Suppressor macrophage (primary cell): ENCODE measurements at places on chromosomes 7 and 10.

GRCh38 chr7:81652225-81652624, 117.6 kb downstream of the HGF start:
- DNase-seq = no peak

DNA sequence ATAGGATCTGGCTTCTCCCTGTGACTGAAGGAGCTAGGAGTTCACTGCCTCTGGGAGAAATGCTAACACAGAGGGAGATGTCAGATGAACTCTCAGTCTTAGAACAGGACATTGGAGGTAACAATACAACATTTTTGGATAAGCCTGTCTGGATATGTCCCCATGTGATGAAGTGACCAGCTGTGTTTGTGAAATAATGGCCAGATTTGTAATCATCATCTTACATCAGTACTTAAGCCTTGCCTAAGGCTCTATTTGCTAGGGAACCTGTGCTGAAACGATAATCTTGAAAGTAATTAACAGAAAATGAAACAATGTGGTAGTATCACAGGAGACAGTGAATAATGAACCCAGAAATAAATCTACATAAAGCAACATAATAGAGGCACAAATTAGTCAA, 56.2 kb downstream of the CRPPA start:
- no peak for DNase-seq

DNA sequence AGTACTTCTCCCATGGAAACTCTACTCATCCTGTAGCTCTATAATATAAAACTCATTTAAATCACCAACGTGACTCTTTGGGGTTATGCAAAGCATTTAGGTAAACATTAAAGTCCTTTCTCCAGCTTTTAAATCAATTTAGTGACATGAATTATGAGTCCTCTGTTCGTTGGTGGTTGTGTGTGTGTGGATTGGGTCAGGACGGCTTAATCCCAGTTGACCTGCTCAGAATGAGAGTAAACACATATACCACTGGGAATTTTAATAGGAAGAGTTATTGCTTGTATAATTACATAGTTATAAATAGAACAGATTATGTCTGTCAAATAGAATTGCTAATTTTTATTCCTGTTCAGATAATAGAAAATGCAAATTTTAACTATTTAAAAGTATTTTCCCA, 30.7 kb upstream of the ADCY1 start:
- DNase-seq = no peak

- no peak for DNase-seq
Observed at GRCh38 chr10:43315535-43316207, 48.8 kb upstream of the RASGEF1A start.

DNA sequence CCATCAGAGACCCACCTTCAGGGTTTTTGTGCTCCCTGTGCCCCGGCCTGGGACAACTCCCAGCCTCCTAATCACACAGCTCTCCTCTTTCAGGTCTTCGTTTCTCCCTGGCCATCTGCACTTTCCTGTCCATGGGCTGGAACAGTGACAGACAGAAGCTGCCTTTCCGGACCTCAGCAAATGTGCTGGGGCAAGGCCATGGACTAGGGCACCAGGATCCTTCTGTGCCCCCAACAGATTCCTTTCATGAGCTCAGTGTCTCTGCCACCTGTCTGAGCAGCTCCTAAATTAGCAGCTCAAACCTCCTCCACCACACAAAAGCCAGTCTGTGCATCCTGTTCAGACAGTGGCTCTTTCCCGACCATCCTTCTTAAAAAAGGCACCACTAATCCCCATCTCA, 41.9 kb upstream of the FRMD4A start:
- no peak for DNase-seq

DNA sequence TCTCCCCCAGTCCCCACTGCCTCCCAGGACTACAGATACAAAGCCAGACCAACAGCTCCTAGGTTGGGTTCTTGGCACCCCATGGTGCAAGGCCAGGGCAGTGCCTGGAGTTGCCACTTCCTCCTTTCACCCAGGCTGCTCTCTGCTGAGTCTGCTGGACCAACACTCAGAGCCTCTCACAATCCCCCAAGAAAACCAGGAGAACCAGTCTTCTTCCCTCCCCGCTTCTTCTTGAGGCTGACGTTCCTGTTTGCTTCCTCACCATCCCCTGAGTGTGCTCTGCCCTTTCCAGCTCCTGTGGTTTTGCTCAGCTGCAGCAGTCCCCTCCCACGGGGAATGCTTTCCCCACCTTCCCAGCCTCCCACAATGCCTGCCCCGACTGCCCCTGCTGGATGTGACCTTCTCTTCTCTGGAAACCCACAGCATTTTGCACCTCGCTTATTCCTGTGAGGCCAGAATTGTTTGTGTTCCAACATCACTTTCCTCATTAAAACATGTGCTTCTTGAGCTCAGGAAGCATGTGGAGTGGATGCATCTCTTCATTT, 89.9 kb downstream of the GOLGA7B start:
- DNase-seq = no peak

GRCh38 chr10:15627617-15628196, 92.0 kb downstream of the ITGA8 start:
- no peak for DNase-seq

- DNase-seq = no peak
Observed at GRCh38 chr10:15813415-15813814, 46.9 kb downstream of the MINDY3 start.

DNA sequence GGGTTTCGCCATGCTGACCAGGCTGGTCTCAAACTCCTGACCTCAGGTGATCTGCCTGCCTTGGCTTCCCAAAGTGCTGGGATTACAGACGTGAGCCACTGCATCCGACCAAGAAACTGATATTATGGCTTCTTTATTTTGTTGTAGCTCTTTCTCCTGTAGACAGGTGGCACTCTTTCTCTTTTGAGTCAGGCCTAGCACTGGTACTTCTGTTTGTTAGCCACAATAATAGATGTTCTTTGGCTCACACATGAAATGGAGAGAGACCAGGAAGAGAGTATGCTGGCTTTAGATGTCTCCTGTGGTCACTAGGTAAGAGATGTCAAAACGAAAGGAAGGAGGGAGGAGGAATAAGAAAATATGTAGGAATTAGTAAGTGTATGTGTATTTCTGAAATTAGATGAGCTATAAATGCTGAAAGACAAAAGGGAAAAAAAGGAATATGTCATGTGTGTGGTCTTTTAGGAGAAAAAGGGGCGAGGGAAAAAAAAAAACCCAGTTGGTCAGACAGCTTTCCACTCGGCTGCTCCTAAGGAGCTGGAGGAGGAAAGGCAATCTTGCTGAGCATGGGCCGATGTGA, 78.7 kb downstream of the CLEC2L start:
- DNase-seq = peak; percentile 67

DNA sequence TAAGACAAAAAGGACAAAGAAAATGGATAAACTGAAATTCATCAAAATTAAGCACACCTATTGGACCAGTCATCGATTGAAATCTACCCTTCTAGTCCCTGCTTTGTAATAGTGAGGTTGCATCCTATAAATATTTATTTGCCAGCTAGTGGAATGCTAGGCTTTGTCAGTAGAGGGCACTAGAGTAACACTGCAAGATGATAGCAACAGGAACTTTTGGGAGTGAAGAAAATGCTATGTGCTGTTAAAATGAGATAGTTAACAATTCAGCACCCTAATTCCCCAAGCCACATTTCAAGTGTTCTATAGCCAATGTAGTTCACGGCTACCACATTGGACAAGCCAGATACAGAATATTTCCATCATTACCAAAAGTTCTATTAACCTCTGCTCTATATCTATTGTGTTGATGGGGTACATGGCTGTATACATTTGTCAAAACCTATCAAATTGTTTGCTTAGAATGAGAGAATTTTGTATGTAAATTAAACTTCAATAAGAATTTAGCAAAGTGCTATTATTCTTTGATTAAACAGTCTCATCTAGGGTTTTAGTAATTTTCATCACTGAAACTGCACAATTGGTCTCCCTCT, 69.8 kb downstream of the LSMEM1 start:
- peak; percentile 69 for DNase-seq

GRCh38 chr10:102835007-102835482, 2.2 kb downstream of the CYP17A1 start:
- DNase-seq = peak; percentile 91

DNA sequence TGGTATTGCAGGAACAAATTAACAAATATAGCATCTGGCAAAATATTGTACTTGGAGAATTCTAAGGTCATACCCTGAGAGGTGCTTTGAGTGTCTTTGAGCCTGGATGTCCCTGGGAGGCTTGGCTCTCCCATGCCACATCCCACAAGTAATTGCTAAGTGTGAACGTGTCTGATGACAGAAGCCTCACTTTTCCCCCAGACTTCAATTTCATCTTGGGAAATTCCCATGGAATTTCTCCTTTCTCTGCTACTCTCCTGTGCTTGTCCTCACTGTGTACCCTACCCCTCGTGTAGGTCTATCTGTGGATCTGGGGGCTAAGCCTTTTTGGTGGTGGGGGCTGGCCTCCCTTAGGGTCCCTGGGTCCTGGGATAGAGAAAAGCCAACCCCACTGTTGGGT, 293.3 kb downstream of the TCF7L2 start:
- DNase-seq = no peak

DNA sequence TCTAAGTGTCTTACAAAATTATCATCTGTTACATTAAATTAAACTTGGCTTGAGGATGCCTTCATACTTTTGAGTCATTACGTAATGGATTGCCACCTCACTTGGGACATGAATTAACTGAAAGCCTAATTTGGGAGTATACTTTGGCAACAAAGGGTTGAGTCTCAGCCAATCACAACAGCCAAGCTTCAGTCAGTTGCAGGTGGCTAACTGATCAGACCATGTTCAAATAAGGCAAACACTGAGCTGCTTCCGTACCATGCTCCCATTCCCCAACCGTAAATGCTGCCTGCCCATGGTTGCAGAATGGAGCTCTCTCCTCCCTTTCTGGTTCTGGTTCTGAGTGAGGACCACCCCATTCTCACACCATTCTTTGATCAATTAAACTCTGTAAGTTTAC, 92.9 kb upstream of the STK17A start:
- DNase-seq = no peak

DNA sequence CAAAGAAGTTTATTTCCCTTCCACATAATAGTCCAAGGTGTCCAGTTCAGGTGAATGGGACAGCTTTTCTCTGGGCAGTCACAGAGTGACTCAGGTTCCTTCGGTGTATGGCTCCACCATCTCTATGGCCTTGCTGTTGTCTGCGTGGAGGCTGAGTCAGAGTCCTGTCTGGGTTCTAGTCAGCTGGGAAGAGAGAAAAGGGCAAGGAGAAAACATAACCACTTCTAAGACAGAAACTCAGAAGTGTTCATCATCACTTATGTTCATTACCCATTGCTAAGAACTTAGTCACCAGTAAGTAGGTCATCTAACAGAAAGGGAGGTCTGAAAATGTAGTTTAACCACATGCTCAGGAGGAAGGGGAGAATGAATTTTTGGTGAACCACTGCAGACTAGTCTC, 32.4 kb upstream of the CCDC7 start:
- DNase-seq = no peak

- DNase-seq = peak; percentile 40
Observed at GRCh38 chr10:30396293-30396692, 37.7 kb upstream of the MAP3K8 start.

- no peak for DNase-seq
Observed at GRCh38 chr10:19782430-19783089, 33.7 kb upstream of the PLXDC2 start.

DNA sequence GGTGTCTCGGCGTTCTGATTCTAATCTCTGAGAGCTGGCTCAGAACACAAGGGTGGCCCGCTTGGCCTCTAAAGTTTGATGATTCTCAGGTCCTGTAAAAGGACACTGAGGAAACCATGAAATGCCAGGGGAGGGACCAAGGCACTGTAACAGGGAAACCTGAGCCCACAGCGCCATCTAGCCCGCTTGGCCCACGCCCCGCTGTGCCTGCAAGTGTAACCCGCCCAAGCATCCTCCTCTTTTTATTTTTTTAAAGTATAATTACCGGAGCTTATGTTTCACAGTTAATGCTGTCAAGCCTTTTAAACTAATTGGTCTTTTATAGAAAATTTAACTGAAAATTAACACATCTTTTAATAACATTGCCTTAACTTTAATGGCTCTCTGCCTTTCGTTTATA, 734.7 kb downstream of the KCNMA1 start:
- DNase-seq = peak; percentile 9

GRCh38 chr7:92961961-92962360, 125.6 kb upstream of the CDK6 start:
- DNase-seq = no peak

DNA sequence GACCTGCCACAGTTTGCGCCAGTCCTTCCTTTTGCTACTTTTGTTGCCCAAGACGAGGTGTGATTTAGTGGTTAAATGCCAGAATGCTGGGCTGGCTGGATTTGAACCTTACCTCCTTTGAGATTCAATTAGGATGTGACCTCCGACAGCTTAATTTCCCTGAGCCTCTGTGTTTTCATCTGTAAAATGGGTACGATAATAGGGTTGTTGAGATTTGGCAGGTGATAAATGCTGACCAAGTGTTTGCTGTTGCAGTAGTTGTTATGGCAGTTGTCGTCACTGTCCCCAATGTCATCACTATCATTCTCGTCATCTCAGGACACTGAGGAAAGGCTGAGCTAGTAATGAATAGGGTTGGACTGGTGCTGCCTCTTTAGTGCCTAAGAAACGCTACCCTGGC, 61.1 kb downstream of the GRK5 start:
- DNase-seq = no peak

DNA sequence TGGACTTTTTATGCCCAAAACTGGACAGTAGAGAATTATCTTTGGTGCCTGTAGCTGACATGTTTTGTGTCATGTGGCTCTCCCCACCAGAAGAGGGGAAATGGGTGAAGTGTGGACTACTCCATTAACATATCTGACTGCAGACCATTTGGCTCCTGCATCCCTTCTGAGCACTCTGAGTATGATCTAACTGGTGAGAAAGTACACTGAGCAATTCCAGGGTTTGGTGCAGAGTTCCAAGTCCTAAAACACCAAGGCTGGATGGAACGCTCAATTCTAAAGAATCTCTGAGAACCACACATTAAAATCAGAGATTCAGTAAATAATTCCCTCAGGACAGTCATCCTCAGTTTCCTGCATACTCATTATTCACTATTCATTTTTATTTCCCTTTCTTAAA, 22.8 kb upstream of the OSBPL3 start:
- DNase-seq = no peak

GRCh38 chr7:152571068-152571467, 104.9 kb downstream of the XRCC2 start:
- DNase-seq = no peak

DNA sequence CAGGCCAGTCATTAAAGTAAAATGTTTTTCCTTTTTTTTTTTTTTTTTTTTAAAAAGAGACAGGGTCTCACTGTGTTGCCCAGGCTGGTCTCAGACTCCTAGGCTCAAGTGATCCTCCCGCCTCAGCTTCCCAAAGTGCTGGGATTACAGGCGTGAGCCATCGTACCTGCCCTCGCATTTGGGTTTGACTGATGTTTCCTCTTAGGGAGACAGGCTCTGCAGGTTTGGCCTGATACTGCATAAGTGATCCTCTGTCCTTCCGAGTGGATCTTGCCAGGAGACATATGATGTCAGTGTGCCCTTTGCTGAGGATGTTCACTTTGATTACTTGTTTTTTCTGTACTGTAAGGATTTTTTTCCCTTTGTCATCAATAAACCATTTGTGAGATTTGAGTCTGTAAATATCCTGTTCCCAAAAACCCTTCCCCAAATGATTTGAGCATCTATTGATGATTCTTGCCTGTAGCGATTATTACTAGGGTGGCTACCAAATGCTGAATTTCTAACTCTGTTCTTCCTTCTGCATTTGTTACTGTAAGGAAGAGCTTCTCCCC, 19.7 kb downstream of the LIMK1 start:
- DNase-seq = no peak
